ENCODE measurements at places on chromosomes 4 and X.

- DNase-seq, result no peak
These were observed 42.9 kb downstream of the MOSPD2 start for GRCh38 chrX:14916017-14916674.

DNA sequence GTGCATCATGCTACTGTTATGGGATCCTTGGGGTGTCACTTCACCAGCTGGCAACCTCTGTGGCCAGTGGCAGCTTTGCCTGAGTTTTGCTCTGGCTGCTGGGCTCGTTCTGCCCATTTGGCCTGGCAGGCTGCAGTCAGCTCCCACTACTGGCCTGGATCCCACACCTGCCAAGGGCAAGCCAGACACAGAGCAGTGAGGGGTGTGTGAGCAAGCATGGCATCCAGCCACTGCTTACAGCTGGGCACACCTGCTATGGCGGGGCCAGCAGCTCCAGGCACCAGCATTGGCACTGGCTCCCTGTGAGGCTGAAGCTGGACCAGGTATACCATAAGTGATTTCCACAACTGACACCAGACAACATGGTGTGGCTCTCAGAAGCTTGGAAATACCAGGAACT, 183.4 kb downstream of the NPFFR2 start:
- DNase-seq, result no peak

GRCh38 chr4:41334182-41334581, 77.5 kb downstream of the UCHL1 start:
- no peak for DNase-seq

GRCh38 chrX:135009057-135009610, 13.2 kb downstream of the RTL8B start:
- no peak for DNase-seq

- no peak for DNase-seq
These were observed 17.6 kb downstream of the ADRA2C start for GRCh38 chr4:3783693-3784306.

DNA sequence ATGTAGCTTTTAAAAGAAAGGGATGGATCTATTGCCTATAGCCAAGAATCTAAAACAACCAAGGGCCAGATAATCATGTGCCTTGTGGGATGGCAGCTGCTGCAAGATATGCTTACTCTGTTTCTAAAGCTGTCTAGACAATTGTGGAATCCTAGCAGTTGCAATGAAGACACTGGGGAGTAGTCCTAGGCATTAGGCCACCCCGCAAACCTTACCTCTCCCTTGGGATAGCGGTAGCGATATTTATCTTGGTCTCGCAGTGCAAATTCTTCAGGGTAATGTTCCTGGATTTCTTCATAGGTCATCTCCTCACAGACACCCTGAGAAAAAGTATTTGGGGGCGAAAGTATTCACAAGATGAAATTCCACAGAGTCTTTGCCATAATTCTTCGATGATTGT, 24.6 kb downstream of the TRO start:
- no peak for DNase-seq

GRCh38 chr4:45349859-45350258, 623.5 kb upstream of the GNPDA2 start:
- no peak for DNase-seq

GRCh38 chr4:185598846-185599552, 63.7 kb upstream of the PDLIM3 start:
- DNase-seq, result no peak

GRCh38 chrX:22365460-22365859, 92.7 kb downstream of the CBLL2 start:
- no peak for DNase-seq

- no peak for DNase-seq
These were observed 120.4 kb downstream of the NDST3 start for GRCh38 chr4:118154649-118155048.

DNA sequence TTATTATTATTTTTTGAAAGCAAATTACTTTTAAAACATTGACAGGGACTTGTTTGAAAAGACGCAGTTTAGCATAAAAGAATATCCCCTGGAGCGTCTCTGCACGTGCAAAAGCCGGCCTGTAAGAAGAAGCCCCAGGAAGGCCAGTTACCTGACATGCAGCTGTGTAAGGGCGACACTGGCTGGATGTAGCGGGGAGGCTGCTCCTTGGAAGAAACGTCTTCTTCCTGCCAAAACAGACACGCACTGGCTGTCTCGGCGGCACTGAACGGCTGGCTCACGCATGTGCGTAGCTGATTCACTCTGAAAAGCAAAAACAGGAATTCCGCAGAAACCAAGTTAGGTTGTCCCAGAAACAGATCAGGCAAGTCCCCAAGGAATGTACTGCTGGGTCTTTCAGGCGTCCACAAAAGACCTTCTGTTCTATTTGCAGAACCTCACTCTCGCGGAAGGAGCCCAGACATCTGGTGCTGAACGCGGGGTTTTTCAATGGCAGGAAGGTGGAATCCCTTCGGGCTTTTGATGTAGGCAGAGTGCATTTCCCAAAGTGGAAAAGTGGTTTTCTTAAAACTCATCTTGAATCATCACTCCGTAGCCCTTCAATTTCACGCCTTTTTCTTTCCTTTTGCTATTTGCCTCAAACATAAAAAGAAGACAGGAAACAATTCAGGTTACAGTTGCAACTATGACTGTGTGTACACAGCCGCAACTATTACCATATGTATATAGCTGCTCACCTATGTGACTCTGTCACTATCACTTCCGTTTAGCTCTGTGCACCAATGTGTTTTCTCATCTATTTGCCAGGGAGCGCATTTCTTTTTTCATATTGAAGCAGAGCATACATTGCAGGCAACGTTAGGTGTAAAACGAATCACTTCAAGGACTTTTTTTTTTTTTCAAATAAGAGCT, 38.1 kb upstream of the ARSH start:
- DNase-seq, result no peak

DNA sequence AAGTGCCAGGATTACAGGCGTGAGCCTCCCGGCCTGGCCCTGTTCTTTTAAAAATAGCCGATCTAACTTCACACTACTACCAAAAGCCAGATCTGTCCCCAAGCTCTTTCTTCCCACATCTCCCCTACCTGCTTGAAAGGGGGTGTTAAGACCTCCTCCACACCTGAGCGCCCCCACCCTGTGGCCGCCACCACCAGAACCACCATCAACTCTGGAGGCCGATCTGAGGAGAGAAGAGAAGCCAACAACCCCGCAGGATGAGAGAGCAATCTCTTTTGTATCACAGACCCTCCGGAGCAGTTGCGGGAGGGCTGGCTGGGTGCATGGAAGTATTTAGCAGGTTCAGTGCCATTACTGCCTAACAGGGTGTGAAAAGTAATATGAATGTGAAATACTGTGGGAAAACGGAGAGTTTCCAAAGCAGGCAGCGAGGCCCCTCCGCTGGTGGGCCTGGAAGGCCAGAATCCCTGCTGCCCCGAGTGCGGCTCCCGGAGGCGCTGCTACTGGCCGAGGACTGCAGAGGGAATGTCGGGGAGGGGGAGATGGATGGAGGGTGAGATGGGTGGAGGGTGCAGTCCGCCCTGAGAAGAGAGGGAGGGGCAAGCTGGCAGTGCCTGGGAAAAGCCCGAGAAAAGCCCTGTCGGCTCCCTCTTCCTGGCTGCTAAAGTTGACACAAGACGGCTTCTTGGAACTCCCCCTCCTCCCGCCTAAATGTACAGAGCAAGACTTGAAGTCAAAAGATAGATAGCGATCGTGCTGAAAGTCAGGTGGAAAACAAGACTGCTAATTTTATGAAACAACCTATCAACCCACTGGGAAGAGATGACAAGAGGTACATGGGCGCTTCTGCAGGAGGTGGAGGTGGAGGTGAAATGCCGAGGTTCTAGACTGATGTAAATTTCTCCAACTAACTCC, 22.3 kb downstream of the HAND2 start:
- DNase-seq, result no peak

- no peak for DNase-seq
These were observed 66.7 kb downstream of the TENM3 start for GRCh38 chr4:182309877-182310276.

DNA sequence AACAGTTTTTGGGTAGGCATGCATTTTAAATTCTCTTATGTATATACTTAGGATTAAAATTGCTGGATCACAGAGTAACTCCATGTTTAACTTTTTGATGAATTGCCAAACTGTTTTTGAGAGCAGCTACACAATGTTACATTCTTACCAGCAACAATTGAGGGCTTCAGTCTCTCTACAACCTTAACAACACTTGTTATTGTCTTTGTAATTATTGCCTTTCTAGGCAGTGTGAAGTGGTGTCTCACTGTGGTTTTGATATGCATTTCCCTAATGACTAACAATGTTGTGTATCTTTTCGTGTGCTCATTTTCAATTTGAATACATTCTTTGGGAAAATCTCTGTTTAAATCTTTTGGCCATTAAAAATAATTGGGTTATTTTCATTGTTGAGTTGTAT, 17.3 kb upstream of the F11 start:
- no peak for DNase-seq

DNA sequence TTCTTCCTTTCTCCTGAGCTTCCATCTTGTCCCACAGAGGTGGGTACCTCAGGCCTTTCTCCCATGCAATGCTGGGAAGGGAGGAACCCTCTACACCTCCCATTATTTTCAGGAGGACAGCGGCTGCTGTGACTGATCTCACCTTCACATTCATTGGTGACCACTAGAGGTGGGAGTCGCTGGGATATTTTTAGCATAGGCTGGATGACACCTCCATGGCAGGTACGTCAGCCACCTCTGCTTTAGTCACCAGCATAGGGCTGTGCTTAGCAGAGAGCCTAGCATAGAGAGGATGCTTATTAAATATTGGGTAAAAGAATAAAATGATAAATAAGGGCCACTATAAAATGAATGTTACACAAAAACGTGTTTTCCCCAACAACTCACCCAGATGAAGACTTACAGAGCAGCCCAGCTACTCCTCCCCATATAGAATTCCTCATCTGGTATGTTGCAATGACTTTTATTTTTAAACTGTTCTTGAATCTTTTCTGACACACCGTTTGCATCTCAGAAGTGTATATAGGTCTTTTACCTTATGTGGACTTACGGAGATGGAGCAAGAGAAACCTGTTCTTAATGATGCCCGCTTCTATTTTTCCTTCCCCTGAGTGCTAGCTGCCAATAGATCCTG, 60.9 kb upstream of the SORBS2 start:
- no peak for DNase-seq

All from stimulated activated CD8-positive, alpha-beta memory T cell treated with anti-CD3 and anti-CD28 coated beads, Interleukin-15, amount 100 ng/mL, for 48 hours (primary cell).